ENCODE measurements at places on chromosomes 3 and 15.

DNA sequence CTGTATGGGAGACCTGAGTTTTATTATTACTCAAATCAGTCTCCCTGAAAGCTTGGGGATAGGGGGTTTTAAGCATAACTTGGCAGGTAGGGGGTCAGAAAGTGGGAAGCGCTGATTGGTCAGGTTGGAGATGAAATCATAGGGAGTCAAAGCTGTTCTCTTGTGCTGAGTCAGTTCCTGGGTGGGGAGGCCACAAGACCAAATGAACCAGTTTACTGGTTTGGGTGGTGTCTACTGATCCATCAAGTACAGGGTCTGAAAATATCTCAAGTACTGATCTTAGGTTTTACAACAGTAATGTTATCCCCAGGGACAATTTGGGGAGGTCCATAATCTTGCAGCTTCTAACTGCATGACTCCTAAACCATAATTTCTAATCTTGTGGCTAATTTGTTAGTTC lies 17.8 kb upstream of the IQCF6 start:
- peak; percentile 33 for DNase-seq

GRCh38 chr15:72065801-72066200 lies 52.1 kb downstream of the MYO9A start:
- no peak for DNase-seq

DNA sequence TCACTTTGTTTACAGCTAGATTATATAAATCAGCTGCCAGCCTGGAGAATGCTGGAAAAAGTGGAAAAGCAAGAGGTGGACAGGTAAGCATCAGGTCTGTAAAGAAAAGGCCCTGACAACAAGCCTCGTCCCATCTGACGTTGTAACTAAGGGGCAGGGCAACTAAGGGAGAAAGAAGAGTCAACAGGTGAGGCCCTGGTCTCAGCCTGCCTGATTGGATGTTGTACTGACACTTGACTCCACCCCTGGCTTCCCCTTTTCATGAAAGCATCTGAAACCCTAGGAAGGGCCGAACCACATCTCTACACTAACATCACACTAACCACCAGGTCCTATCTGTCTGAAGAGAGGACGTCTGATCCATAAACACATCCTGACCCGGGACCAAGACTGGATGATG lies 357.6 kb upstream of the CFAP20DC start:
- no peak for DNase-seq

- no peak for DNase-seq
Measured at GRCh38 chr3:30188713-30189112, 417.7 kb upstream of the TGFBR2 start.

DNA sequence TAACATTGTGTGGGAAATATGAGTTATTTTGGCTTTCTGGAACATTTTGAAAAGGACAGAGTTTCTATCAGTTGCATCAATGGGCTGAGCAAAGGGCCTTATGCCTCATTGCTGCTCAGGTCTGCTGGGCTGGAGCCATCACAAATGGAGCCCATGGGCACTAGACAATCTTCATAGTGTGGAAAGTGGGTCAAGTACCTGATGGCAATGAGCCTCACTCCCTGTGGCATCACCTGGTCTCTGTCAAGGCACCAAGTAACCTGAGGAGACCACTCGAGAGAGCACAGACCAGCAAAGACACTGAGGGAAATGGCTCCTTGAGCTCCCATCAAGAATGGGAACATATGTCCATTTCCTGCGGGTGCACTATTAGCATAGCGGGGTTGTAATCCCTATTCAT lies 96.7 kb upstream of the PPP2R3A start:
- DNase-seq: no peak

DNA sequence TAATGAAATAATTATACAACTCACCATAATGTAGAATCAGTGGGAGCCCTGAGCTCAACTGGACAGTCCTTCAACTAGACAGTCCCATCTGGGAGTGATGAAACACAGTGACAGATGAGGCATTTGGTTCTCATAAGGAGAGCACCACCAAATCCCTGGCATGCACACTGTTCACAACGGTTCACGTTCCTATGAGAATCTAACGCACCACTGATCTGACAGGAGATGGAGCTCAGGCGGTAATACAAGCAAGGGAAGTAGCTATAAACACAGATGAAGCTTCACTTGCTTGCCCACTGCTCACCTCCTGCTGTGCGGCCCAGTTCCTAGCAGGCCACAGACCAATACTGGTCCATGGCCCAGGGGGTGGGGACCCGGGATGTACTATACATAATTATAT lies 17.0 kb downstream of the PRKAR2A start:
- DNase-seq: no peak

DNA sequence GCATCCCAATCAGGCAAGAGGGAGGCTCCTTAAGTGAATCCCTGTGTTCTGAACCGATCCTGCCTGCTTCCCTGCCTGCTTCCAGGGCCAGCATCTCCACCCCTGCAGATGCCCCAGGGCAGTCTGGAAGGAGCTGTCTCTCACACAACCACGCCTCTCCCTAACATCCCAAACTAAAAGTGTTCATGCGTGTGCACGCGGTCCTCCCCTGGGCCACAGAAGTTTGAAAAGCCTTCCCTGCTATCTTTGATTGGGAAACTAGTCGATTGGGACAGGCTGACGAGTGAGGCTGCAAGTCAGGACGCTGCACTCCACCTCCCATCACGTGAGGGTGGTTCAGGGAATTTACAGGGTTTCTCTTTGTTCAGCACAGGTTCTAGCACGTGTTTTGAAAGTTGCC lies 340.9 kb upstream of the ICE2 start:
- no peak for DNase-seq

DNA sequence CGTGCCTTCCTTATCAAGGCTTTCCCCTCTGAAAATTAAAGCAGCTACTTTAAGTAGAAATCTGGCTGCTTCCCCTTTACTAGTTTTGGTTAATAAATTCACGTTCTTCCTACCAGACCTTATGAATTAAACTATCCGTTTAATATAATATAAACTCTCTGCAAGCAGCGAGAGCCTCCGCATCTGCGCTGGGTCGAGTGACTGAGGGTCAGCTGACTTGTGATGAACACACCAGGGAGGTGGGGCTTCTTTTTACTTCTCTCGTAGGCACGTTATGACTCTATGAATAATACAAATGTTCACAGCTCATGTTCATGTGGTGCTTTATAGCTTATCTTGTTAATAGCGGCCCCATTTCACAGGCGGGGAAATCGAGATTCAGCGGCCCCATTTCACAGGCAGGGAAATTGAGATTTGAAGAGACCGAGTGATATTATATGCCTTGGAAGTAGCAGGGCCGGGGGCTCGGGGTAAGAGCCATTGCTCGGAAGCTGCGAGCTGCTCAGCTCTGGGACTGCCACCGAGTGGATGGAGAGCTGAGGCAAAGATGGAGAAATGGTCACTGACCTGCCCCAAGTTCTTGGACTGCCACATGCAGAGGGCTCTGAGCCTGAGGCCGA lies 8.3 kb downstream of the MUC4 start:
- no peak for DNase-seq
